ENCODE measurements at places on chromosomes 3 and 15. TPM values are rescaled to one million over a fixed set of nuclear protein-coding genes. Genes with fewer than 3 reads are reported as not detected.
A peak's percentile ranks its signal among the peaks of the same experiment; 100 is the strongest.

UROC1 gene
- not detected for total RNA-seq

SH2D7 gene
- not detected for total RNA-seq

- no peaks in the 10 kb centered on the region for H3K27me3 ChIP-seq
- DNase-seq, result peak; percentile 27
- H3K36me3 ChIP-seq, result no peaks in the 10 kb centered on the region
- peak overlapping the region; percentile 59 for H3K27ac ChIP-seq
- H3K4me3 ChIP-seq, result no peak overlapping the region
Observed at GRCh38 chr15:83516935-83517334, 69.8 kb downstream of the SH3GL3 start.

- DNase-seq, result no peak
- H3K4me1 ChIP-seq, result no peaks in the 10 kb centered on the region
- no peak overlapping the region for H3K27ac ChIP-seq
- no peak overlapping the region for H3K4me3 ChIP-seq
- H3K36me3 ChIP-seq, result no peaks in the 10 kb centered on the region
- peaks cover 20% of the 10 kb centered on the region for H3K27me3 ChIP-seq
Observed at GRCh38 chr3:184801241-184801785, 10.7 kb upstream of the VPS8 start.

DNAH12 gene
- total RNA-seq, result not detected

DNA sequence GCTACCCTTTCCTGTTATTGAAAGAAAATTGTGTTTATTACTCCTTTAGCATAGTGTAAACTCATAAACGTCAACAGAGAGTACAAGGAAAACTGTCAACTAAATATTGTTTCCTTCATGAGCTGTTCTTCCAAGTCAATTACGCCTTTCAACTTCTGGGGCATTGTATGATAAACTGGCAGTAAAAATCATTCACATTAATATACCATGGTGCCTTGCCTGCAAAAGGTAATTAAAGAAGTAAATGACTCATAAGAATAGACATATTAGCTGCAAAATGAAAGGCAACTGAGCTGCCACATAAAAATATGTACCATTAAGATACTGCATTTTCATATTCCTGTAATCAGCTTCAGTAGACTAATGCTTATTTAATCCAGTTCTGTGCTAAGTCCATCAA is 447.3 kb downstream of the FOXP1 start:
- H3K27me3 ChIP-seq, result no peaks in the 10 kb centered on the region
- no peak overlapping the region for H3K27ac ChIP-seq
- no peak for DNase-seq
- H3K36me3 ChIP-seq, result no peaks in the 10 kb centered on the region
- H3K4me3 ChIP-seq, result no peak overlapping the region

GRCh38 chr3:122929188-122930062 is 98.1 kb downstream of the SEMA5B start:
- H3K4me1 ChIP-seq, result no peaks in the 10 kb centered on the region
- DNase-seq, result no peak
- no peak overlapping the region for H3K27ac ChIP-seq
- H3K27me3 ChIP-seq, result peaks cover 16% of the 10 kb centered on the region
